ENCODE measurements at places on chromosomes 6 and 20. TPM values are rescaled to one million over a fixed set of nuclear protein-coding genes. Genes with fewer than 3 reads are reported as not detected.
A peak's percentile ranks its signal among the peaks of the same experiment; 100 is the strongest.

SLC17A4 gene
- not detected for total RNA-seq

PPIL1 gene
- total RNA-seq = 39.1 TPM

FOXF2 gene
- 3.4 TPM for total RNA-seq

CYP39A1 gene
- 3.5 TPM for total RNA-seq

WFDC12 gene
- total RNA-seq = not detected

COL19A1 gene
- total RNA-seq = 1.7 TPM

KIF13A gene
- total RNA-seq = 57.7 TPM

GRCh38 chr6:33897189-33897780 is 93.5 kb upstream of the MLN start:
- no peak for DNase-seq

- DNase-seq = no peak
These were observed 229.2 kb downstream of the PRL start for GRCh38 chr6:22067671-22068070.

DNA sequence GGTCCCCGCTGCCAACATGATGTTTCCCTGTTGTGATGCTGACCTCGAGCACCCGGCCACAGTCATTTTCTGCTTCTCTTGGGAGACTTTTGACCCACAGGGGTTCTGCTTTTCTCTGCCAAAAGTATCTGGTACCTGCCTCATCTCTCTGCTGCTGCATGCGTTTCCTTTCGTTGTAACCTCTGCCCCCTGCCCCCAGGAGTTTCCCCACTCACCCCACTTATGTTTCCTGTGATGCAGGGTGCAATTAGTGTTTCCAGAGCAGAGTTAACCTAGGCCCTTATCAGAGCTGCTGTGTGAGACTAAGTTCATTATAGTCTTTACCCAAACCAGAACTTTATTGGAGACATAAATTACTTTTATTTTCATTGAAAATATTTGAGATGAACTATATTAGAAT is 65.2 kb upstream of the EDN3 start:
- DNase-seq = no peak

DNA sequence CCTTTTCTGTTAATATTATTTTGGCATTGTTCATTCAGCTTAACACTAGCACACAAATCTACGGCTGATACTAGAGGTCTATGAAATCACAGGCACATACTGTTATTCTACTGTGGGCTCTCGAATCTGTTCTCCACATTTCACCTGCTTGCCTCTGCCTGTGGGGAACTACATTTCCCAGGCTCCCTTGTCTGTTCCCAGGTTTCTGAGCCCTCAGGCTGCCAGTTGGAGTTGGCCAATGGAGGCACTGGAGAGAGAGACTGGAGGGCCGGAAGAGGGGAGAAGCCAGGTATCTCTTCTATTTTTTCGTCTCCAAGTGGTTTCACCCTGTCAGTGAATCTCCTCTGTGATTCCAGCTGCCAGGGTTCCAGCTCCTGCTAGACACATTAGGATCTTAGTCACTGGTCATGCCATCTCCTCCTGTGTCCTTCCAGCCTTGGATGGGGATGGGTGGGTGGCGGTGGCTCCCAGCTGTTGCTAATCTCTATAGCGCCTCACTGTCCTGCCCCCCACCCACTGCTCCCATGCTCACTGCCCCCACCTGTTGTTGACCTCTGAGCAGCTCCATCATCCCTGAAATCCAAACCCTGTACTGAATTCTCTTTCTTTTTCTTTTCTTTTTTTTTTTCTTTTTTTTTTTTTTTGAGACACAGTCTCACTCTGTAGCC is 188.2 kb downstream of the LRFN2 start:
- DNase-seq = no peak

DNA sequence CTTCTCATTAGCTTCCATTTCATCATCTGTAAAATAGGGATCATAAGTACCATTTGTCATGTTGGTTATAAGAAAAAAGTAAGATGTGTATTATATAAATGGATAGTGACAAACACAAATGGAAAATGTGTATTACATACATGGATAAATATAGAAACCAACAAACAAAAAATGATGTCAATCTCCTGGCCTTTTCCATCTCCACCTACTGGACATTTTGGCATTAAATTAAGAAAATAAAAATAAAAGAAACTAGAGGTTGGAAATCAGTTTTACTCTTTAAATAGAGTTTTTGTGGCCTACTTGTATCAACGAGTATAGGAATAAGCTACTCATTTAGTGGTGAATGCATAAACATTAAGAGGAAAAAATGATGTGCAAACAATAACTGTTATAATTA is 67.5 kb upstream of the THEMIS start:
- no peak for DNase-seq

DNA sequence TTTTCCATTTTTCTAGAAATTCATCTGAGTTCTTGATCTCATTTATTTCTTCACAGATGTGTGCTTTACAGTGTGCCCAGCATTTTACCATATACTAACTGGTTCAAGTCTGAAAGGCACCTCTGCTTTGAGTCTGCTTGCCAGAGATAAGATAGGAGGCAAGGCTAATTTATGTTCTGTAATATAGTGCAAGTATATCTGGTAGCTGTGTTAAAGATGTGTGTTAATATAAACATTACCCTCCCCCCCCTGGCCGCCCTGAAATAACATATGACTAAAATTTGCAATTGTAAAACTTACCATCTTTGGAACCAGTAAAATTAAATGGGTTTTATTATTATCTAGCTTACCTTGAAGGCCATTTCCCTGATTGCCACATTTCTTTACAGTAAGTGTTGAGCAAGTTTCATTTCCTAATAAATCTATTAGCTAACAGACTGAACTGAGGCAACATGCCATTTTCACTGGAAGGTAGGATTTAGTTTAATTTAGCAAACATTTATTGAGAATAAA is 2.7 kb downstream of the FBXO9 start:
- DNase-seq = no peak

- no peak for DNase-seq
These were observed 97.6 kb downstream of the SCAF8 start for GRCh38 chr6:154830771-154831170.

- DNase-seq = peak; percentile 69
These were observed 216.3 kb upstream of the ECI2 start for GRCh38 chr6:4351520-4352321.

DNA sequence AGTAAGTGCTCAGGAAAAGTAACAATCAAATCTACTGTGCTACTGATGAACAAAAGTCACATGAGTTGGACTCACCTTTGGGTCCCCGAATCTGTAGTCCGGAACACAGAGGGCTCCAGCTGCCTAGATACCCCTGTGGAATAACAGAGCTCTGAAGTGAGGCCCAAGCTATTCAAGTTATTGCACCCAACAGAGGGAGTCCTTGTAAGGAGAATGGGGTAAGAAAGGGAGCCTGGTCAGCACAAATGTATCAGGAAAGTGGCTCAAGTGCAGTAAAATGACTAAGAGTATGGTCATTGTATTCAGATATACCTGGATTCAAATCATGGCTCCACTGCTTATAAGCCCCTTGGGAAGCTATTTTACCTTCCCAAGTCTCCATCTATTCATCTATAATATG is 20.9 kb downstream of the EDN1 start:
- DNase-seq = no peak

- no peak for DNase-seq
These were observed 128.9 kb upstream of the ZNF184 start for GRCh38 chr6:27601668-27602254.

- peak; percentile 78 for DNase-seq
These were observed 15.5 kb upstream of the TCFL5 start for GRCh38 chr20:62876902-62877816.

DNA sequence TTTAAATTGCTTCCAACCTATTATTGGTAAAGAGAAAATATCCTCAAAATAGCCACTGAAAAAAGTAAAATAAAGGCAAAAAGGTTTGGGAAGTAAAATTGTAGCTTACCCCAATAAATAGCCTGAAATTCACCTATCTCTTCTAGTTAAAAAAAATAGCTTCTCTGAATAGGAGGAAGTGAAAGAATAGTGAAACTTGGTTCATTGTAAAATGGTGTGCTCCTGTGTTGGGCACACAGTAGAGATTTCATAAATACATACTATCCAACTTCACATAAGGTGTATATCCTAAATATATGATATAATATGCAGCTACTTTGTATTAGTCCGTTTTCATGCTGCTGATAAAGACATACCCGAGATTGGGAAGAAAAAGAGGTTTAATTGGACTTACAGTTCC is 45.3 kb downstream of the CDK19 start:
- no peak for DNase-seq

GRCh38 chr6:48071833-48072232 is 39.2 kb downstream of the PTCHD4 start:
- no peak for DNase-seq

GRCh38 chr20:10110151-10110550 is 75.4 kb downstream of the ANKEF1 start:
- no peak for DNase-seq

GRCh38 chr6:112933947-112934346 is 586.8 kb downstream of the RFPL4B start:
- no peak for DNase-seq

GRCh38 chr6:106097411-106098231 is 11.5 kb downstream of the PRDM1 start:
- DNase-seq = no peak

- DNase-seq = peak; percentile 53
These were observed 648 bp downstream of the COL19A1 start for GRCh38 chr6:69866770-69867638.

All from ureter (tissue), 1 donor.